AML-193 (cell line): ENCODE measurements at places on chromosomes 4 and X.

- DNase-seq = no peak
These were observed 1560.0 kb upstream of the TENM3 start for GRCh38 chr4:180683186-180683585.

GRCh38 chr4:164926301-164926700 lies 49.3 kb downstream of the APELA start:
- DNase-seq = no peak

GRCh38 chrX:129145840-129146272 lies 377.4 kb downstream of the SMARCA1 start:
- DNase-seq = no peak

DNA sequence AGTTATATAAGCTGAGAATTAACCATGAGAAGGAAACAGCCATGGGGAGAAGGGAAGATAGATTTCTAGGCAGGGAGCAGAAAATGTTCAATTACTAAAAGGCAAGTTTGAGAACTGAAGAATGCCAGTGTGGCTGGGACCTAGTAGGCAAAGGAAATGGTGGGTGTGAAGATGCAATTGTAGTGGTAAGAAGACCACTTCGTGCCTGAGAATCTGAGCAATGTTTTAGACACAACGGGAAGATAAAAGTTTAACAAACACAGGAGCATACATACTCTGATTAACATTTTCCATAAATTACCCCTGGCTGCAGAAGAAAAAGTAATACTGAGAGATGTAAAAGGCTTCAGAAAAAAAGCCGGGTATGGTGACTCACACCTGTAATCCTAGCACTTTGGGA lies 18.1 kb upstream of the MMRN1 start:
- DNase-seq = no peak

DNA sequence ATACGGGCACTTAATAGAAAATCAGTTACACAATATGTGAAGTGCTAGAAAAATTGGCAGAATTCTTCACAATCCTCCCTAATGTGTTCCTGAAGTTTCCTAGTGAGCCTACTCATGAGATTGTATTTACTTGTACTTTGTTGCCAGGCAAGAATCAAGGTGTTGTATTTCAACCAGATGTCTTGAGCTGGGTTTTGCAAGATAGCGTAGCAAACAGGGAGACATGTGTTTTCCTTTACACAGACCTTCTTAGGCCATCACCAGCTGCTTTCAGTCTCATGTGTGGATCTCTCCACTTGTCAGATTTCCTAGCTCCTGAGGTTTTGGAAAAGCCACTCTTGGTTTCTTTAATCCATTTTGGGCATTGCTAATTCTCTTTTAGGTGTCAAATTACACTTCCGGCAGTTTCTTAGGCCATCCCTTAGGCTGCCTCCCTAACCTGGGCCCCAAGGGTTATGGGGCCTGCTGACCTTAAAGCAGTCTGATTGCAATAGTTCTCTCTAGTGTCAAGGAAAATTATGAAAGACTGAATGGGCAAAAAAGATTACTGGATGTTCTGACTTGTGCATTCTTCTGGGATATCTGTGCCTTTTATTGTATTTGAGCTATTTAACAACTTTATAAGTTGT lies 12.2 kb upstream of the EDA start:
- DNase-seq = no peak

DNA sequence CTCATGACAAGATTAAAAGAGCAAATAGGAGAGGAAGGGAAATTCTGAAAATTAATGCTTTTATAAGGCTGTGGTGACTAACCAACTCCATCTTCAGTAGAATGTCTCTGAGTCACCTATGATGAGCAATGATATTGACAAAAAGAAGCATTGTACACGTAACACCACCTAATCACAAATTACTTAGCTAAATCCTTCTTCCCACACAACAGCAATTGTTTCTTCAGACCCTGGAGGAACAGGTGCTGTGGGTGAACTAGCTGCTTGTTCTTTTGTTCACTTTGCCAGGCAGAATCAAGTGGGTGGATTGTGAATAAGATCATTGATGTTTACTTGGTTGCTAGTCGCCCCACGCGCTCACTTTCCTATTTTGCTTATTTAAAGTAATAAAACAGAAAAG lies 315.5 kb downstream of the CAMK2D start:
- no peak for DNase-seq

GRCh38 chr4:26048950-26049349 lies 134.9 kb downstream of the SMIM20 start:
- DNase-seq = no peak

DNA sequence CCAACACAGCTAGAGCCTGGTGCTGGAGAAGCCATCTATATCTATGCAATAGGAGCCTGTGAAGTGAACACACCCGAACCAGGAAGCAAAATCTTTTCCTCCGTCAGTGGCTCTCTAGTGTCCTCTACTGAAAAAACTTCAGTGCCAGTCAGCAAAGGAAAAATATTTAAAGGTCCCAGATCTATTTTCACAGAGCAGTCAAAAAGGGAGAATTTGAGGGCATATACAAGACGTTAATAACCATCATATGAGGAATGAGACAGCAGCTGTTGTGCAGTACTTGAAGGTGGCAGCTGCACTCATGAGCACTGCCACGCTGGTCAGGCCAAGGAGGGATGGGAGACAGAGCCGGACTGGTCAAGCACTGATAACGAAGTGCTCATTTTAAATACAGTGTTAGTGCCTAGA lies 14.4 kb downstream of the MCUB start:
- no peak for DNase-seq

DNA sequence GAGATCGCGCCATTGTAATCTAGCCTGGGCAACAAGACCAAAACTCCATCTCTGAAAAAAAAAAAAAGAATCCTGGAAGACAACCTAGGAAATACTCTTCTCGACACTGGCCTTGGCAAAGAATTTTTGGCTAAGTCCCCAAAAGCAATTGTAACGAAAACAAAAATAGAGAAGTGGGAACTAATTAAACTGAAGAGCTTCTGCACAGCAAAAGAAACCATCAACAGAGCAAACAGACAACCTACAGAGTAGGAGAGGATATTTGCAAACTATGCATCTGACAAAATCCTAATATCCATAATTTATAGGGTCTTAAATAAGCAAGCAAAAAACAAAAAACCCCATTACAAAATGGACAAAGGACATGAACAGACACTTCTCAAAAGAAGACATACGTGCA lies 76.5 kb upstream of the DUSP21 start:
- DNase-seq = no peak

DNA sequence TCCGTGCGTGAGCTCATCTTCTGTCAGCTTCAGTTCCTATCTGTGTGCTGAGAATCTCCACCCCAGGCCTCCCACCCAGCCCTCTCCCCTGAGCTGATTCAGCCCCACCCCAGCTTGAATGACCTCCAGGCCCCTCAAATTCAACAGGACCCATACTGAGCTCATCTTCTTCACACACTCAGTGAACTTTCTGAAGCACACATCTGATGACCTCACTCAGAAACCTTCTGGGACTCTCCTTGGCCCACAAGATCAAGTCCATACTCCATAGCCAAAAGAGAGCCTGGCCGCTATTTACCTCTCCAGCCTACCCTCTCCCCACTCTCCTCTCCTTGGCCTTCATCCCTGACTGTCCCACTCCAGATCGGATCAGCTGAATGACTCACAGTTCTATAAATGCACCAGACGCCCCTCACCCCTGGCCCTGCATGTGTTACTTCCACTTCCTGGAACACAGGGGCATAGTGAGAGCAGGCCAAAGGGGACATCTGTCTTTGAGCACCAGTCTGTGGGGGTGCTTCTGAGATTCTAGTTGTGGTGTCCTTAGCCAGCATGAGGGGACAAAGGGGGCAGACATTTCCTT lies 62.5 kb downstream of the PJA1 start:
- no peak for DNase-seq

GRCh38 chr4:105805501-105806120 lies 89.7 kb upstream of the NPNT start:
- DNase-seq = no peak

DNA sequence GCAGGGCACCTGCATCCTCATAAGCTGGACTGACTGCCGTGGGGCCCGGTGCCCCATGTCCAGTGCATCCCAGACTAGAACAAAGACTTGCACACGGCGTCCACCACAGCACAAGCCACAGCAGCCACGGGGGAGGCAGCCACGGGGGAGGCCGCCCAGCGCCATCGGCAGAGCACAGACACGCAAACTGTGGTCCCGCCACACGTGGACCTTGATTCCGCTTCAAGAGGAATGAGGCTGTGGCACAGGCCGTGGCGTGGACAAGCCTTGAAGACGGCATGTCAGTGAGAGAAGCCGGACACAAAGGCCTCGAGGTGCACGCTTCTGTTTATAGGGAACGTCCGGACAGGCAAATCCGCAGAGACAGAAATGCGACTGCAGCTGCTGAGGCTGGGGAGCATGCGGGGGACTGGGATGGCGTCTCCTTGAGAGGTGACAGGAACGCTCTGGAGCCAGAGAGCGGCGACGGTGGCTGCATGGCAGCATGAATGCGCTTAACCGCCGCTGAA lies 10.1 kb upstream of the CPLX1 start:
- DNase-seq = no peak

DNA sequence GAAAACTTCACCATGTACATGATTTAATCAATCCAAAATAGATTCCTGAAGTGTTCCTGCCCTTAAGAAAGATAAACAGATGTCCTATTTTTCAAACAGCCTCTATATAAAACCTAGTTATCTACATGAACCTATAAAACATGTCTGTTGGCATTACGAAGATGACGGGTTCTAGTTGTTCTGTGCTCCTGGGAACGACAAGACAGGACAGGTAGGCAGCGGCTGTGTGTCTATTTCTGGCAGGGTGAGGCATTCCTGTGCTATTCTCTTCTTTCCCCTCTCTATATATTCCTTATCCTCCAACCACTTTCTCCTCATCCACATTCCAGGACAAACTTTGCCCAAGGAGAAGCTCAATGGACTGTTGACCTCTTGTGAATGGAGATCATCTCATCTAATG lies 6.1 kb downstream of the FAT1 start:
- DNase-seq = no peak

DNA sequence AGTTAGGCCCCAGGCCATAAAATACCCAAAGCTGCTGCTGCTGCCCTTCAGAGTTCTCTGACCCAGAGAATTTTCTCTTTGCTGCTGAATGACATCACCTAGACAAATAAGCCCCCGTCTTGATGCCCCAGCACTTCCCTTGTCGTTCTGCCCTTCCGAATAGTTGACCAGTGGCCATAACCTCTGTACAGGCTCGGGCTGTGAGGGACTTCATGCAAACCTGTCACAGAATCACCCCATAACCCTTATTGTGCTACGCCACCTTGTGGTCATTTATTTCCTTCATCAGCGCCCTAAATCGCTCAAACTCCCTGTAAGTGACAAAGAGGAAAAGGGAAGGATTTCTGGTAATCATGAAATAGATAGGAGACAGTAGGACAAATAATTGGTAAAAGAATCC lies 18.8 kb downstream of the SPACA5 start:
- peak; percentile 33 for DNase-seq

GRCh38 chr4:165839615-165840333 lies 33.3 kb upstream of the TLL1 start:
- DNase-seq = no peak

DNA sequence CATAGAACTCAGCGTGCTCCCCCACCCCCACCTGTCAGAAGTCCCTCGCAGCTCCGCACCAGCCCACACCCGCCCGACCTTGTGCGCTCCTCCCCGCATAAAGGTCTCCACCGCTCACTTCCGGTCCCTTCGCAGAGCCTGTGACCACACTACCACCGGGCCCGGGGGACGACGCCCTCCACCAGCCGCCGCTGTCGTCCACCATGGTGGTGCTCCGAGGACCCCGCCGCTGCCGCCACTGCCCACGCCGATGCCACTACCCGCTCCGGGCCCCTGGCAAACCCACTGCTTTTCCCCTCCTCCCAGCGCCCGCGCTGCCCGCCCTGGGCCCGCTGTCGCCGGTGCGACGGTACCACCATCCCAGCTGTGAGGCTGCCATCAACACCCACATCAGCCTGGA lies 79.8 kb upstream of the LANCL3 start:
- DNase-seq = no peak

DNA sequence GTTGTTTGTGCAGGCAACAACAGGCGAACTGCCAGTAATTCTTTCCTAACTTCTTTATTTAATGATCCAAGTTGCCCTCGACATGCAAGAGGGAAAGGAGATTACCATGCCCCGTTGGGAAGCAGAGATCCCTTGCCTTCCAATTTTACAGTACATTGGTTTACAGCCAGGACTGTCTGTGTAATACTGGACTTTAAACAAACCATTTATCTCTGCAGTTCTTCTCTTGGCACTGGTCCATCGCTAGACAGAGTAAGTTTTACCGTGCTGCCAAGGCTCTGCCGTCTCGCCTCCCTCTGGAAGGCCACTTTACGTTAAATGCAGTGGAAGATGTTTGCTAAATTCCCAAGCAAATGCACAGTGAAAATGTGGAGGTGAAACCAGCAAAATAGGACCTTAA lies 660.3 kb upstream of the PRKX start:
- DNase-seq = no peak

GRCh38 chr4:166991006-166991561 lies 243.2 kb downstream of the SPOCK3 start:
- DNase-seq = no peak

DNA sequence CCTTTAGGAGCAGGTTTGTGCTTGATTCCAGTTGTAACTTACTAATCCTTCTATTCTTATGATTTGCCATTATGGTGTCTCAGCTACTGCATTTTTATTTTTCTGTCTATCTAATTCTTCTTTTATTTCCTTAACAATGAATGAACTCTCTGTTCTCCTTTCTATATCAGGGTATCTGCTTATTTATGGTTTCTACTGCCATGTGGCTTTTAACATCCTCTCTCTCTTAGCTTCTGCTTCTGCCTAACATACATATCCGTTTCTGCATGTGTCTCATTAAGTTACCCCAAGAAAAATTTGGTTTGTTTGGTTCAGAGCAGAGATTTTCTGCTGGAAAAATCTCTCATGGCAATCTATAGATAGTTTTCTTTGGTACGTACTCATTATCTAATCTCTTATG lies 614.4 kb downstream of the RPA4 start:
- DNase-seq = no peak
